ENCODE measurements at places on chromosomes 5 and 9. TPM values are rescaled to one million over a fixed set of nuclear protein-coding genes. Genes with fewer than 3 reads are reported as not detected.
A peak's percentile ranks its signal among the peaks of the same experiment; 100 is the strongest.

DNA sequence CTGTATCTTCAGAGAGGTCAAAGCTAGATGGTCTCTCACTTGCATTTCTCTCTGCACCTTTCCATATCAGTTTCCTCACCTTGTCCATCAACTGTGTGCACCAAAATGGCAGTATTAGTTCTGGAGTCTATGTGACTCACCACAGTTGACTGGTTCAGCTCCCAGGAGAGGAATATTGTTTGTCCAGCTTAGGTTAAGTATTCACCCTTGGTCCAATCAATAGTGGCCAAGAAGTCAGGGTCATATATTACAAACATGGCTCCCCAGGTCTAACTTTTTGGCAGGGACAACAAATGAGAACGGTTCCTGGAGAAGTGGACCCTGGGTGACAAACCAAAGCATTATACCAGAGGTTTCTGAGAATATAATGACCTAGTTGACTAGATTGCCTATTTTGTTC, 24.9 kb upstream of the CDC23 start:
- DNase-seq, result no peak

- peak; percentile 80 for DNase-seq
Measured at GRCh38 chr9:97501177-97501971, at the start of gene TMOD1. Gene TMOD1, plus strand, starts transcription at chr9:97501666. Its CDS starts 22,523 bp downstream, at chr9:97524189.

DNA sequence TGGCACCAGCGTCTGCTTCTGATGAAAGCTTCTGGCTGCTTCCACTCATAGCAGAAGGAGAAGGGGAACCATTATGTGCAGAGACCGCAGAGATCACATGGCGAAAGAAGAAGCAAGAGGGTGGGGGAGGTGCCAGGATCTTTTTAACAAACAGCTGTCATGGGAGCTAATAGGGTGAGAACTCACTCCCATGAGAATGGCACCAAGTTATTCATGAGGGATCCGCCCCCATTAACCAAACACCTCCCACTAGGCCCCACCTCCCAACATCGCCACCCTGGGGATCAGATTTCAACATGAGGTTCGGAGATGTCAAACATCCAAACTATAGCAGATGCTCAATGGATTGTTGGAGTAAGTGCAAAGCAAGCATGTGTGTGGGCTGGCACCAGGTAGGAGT, 125.8 kb upstream of the SLIT3 start:
- no peak for DNase-seq

DNA sequence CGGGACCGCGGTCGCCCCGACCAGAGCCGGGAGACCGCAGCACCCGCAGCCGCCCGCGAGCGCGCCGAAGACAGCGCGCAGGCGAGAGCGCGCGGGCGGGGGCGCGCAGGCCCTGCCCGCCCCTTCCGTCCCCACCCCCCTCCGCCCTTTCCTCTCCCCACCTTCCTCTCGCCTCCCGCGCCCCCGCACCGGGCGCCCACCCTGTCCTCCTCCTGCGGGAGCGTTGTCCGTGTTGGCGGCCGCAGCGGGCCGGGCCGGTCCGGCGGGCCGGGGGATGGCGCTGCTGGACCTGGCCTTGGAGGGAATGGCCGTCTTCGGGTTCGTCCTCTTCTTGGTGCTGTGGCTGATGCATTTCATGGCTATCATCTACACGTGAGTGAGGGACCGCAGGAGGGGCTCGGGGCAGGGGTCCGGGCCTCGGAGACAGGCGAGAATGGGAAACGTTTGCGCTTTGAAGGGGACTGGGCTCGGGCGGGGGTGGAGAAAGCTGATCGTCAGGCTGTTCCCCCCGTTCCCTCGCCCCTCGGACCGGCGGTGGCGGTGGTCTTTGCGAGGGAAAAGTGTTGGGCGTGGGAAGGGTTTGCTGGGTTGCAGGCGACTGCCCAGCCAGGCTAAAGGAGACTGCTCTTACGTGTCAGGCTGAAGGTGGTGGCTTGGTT, 457 bp downstream of the UGCG start:
- DNase-seq, result peak; percentile 89

GRCh38 chr9:122951056-122951455, 10.2 kb downstream of the RABGAP1 start:
- no peak for DNase-seq

The TRIO gene
- total RNA-seq, result 187 TPM

The PRR16 gene
- total RNA-seq, result 10.3 TPM
